WTC11 (cell line): ENCODE measurements at places on chromosomes 3 and 15. TPM values are rescaled to one million over a fixed set of nuclear protein-coding genes. Genes with fewer than 3 reads are reported as not detected.

GRCh38 chr3:176978441-176978840, 218.8 kb downstream of the TBL1XR1 start:
- DNase-seq: no peak

DNA sequence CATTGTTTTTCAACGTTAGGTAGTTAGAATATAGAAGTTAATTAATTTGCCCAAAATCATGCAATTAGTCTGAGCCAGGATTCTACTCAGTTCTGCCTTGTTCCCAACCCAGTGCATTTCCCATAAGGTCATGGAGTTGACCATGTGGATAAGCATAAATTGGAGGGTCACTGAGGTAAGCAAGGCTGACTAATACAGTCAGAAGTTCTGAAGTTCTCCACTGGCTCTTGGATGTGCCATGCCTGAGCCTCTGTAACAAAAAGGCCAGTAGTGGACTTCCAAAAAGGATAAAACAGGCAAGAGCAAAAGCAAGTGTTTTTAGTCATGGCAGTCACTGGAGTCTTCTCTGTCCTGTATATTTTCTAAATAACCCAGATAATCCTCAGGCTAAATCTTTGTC, 124.4 kb upstream of the PHLDB2 start:
- no peak for DNase-seq

Gene MAP6D1
- 4.3 to 6.3 TPM (median 5.0 TPM) in 3 replicates for total RNA-seq

Gene SLTM
- total RNA-seq: 106 to 126 TPM (median 107 TPM) in 3 replicates

Gene CCDC80
- 5.0 to 10.9 TPM (median 5.2 TPM) in 3 replicates for total RNA-seq

Gene FGD5
- 18.3 to 20.0 TPM (median 19.3 TPM) in 3 replicates for total RNA-seq

Gene MANF
- total RNA-seq: 105 to 121 TPM (median 109 TPM) in 3 replicates

- no peak for DNase-seq
These were observed 196.7 kb upstream of the ADAMTS9 start for GRCh38 chr3:64884536-64884935.

Gene SLC6A11
- 0.85 to 1.5 TPM (median 1.1 TPM) in 3 replicates for total RNA-seq

Gene ITIH4
- 2.4 to 6.2 TPM (median 3.9 TPM) in 3 replicates for total RNA-seq

DNA sequence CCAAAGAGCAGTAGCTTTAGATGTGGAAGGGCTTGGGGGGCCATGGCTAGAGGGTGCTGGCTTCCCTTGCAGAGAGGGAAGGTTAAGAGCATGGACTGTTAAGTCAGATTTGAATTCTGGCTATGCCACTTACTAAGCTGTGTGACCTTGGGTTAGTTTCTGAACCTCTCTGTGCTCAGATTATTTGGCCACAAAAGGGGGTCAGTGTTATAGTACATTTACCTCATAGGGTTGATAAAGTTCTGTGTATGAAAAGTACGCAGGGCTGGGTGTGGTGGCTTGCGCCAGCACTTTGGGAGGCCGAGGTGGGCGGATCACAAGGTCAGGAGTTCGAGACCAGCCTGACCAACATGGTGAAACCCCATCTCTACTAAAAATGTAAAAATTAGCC, 6.8 kb downstream of the VPS18 start:
- DNase-seq: no peak

DNA sequence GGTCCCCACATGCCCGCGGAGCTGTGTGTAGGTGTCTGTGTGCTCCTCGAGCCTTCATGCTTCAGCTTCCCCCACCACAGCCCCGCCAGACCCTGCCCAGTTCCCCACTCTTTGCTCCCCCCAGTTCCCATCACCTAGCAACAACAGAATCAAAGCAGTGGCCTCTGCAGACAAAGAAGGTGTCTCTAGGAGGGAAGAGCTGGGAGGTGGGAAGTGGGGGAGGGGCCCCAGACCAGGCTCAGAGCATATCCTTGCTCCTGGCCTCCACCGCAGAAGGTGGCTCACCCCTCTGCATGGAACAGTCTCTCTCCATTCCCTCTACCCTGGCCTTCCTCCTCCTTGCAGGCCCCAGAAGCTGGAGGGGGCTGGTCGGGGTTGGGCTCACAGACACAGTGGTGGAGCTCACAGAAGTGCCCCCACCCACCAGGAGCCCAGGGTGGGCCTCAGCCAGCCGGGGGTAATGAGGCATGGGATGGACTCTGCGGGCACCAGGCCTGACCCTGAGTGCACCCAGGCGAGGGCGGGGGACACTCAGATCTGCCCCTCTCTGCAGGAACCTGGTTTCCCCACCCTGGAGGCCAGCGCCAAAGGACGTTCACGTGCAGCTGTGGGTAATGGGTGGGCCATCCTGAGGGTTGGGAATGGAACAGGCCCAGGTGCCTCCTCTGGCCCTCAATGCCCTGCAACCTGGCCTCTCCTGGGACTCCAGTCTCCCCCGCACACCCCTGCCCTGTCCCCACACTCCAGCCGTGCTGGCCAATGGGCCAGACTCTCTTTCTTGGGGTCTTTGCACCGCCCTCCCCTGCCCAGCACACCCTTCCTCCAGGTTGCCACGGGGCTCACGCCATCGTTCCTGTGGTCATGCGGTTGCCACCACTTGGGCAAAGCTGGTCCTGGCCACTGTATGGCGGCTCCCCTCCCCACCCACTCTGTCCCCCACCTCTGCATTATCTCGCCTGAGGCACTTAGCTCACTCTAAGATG, 53.4 kb downstream of the TPRA1 start:
- peak; percentile 21 for DNase-seq

Gene RAB6B
- 14.9 to 21.0 TPM (median 18.0 TPM) in 3 replicates for total RNA-seq

Gene PPP2R3A
- 12.1 to 13.1 TPM (median 12.9 TPM) in 3 replicates for total RNA-seq

DNA sequence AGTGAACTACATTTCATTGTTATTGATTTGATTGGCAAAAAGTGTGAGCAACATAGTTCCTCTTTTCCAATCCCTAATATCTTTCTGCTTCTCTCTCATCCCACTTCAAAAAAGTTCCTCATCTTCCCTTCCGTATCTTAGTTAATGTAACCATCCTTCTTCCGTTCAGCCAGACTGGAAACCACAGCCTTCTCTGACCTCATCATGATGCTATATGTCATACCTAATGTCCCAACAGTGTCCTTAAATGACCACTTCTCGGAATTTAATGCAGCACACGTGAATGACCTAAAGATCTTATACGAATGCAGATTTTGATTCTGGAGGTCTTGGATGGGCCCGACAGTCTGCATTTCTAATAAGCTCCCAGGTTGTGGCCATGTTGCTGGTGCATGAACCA, 320.3 kb upstream of the SATB1 start:
- no peak for DNase-seq

- no peak for DNase-seq
These were observed 187.5 kb upstream of the CNTN3 start for GRCh38 chr3:74801924-74802323.

- DNase-seq: no peak
These were observed 866.9 kb downstream of the FHIT start for GRCh38 chr3:60384341-60384740.

Gene COLQ
- 1.2 to 2.2 TPM (median 1.8 TPM) in 3 replicates for total RNA-seq

Gene IL17RD
- 59.1 to 72.9 TPM (median 66.0 TPM) in 3 replicates for total RNA-seq

DNA sequence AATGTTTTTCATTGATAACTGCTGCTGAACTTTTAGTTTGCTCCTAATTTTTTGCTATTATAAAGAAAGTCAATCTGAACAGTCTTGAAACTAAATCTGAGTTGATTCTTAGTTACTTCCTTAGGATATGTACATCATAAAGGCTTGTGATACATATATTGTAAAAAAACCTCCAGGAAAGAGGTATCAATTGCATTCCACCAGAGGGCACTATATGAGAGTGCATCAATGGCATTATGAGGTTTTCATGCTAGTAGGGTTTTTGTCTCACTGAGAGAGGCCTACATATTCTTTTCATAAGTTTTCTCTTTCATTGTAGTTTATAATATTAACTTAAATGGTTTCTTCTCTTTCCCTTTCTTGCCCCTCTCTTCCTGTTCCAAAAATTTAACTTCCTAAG, 46.9 kb downstream of the PIK3R4 start:
- no peak for DNase-seq

Gene LRRIQ4
- total RNA-seq: 0.09 to 0.34 TPM (median 0.18 TPM) in 3 replicates

DNA sequence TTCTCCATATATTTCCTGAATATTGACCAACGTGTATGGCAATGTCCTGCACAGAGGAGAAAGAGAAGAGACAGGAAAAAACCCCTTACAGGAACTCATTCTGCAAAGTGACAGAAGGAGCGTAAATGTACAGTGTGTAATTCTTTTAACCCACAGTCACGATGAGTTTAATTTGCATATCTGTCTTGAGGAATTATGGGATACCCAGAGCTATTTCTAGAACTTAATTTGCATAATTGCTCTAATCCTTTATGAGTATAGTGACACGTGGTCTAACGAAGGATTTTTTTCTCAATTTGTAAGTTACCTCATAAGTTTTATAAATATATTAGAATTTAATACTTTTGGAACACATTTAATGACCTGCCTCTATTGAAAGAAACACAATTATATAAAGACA, 9.8 kb downstream of the GPR27 start:
- no peak for DNase-seq

- no peak for DNase-seq
These were observed 103.0 kb upstream of the DPPA4 start for GRCh38 chr3:109440353-109440752.

Gene ADAMTS17
- 1.8 to 2.8 TPM (median 2.2 TPM) in 3 replicates for total RNA-seq

Gene TRIM42
- not detected in 3 replicates for total RNA-seq

Gene KNG1
- 0.13 to 0.44 TPM (median 0.34 TPM) in 3 replicates for total RNA-seq

GRCh38 chr3:124669470-124669869, 60.8 kb upstream of the UMPS start:
- no peak for DNase-seq

DNA sequence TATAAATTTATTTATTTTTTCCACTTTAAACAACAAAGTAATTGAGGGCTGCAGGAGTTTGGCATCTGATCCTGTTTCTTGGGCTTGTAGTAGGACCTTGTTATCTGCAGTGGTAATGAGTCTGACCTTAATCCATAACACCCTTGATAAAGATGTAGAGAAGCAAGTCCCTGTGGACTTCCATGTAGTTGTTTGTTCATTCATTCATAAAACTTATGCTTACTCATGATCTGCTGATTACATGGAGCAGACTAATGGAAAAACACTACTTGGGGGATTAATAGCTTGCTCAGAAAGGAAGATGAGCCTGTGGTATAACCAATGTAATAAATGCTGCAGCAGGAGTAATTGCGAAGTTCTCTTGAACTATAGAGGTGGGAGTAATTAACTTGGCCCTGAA, 271.5 kb upstream of the TBL1XR1 start:
- DNase-seq: no peak

DNA sequence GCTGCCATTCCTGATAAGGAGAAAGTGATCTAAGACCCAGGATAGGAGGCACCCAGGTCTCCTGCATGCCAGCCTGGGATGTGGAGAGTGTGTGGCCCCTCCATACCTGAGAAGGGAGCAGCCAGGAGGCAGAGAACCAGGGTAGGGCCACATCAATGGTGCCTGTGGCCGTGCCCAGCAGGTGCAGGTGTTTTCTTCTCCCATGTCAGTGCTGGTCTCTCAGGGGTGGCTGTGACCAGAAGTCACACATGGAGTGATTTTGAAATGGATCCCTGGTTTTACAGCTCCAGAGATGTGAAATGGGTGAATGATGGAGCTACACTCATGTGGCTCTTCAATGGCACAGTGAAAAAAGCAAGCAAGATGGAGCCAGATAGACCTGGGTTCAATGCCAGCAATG, 3.3 kb upstream of the ISL2 start:
- no peak for DNase-seq

Gene SNX22
- 5.9 to 6.1 TPM (median 5.9 TPM) in 3 replicates for total RNA-seq

GRCh38 chr3:126126811-126127431, 43.0 kb upstream of the SLC41A3 start:
- peak; percentile 5 for DNase-seq

GRCh38 chr3:151558661-151559060, 97.8 kb upstream of the IGSF10 start:
- DNase-seq: no peak

GRCh38 chr15:97761110-97761509, 199.4 kb upstream of the ARRDC4 start:
- no peak for DNase-seq

DNA sequence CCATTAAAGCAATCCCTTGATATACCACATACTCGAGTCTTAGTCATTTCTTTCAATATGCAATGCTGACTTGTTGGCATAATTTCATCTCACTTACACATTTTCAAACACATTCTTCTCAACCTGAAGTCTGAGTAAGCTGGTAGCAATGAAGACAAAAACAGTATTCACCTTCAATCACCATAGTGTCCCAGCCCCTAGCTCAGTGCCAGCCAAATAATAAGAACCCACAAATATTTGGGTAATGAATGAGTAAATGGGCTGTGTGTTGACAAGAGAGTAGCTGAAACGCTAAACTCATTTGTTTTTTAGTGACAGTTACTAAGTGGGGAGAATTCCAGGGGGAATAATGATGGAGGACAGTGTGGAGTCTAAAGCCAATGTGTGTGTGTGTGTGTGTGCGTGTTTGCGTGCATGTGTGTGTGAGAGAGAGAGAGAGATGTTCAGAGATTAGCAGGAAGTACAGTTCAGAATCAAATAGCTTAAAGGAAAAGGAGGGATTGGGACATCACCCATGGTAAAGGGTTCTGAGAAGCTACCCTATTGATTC, 165.7 kb downstream of the GAP43 start:
- no peak for DNase-seq

- peak; percentile 96 for DNase-seq
These were observed 6.5 kb upstream of the TNK2 start for GRCh38 chr3:195914648-195915473.

Gene RNF7
- 129 to 136 TPM (median 133 TPM) in 3 replicates for total RNA-seq

GRCh38 chr3:63685340-63685739, 32.9 kb downstream of the SNTN start:
- DNase-seq: no peak

GRCh38 chr3:123334056-123334455, 114.8 kb downstream of the ADCY5 start:
- DNase-seq: no peak

Gene GRIP2
- total RNA-seq: 11.4 to 12.0 TPM (median 11.7 TPM) in 3 replicates

- DNase-seq: no peak
These were observed 26.8 kb upstream of the KLHL25 start for GRCh38 chr15:85821545-85821944.

DNA sequence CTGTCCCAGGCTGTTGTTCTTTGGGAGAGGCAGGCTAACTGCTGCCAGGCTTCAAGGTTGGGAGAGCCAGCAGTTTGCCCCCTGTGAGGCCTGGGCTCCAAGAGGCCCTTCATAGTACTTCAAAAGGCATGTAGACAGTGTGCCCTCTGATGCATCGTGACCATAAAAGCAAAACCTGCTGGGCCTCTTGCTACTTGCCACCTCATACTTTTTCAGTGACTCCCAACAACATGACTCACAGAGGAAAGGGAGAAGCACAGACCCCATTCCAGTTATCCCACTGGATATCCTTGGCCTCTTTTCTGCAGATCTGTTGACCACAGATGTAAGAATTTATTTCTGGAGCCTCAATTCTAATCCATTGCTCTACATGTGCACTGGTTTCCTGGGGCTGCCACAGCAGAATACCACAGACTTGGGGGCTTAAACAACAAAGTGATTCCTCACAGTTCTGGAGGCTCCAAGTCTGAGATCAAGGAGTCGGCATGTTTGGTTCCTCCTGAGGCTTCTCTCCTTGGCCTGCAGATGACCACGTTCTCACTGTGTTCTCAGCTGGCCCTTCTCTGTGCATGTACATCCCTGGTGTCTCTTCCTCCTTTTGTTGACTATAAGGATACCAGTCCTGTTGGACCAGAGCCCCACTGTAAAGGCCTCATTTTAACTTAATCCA, 8.9 kb upstream of the NSMCE3 start:
- DNase-seq: no peak

DNA sequence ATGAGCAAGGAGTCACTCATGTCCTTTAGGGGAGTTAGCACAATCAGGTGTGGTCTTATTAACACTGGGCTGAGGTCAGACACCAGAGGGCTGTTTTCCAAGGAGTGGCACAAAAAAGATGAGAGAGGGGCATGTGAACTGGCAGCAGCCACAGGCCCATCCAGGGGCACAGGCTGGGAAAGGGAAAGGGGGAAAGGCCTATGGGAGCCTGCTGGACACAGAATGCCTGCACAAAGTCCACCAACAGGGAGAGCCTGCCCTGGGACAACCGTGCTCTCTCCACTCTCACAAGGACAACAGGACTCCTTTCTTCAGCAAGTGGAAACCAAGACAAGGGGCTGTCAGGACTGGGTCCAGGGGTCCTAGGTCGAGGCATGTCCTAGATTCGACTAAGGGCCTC, 109.6 kb downstream of the ADCY5 start:
- no peak for DNase-seq
